A673 (cell line): ENCODE measurements at places on chromosomes 4 and X. TPM values are rescaled to one million over a fixed set of nuclear protein-coding genes. Genes with fewer than 3 reads are reported as not detected.
A peak's percentile ranks its signal among the peaks of the same experiment; 100 is the strongest.

DNA sequence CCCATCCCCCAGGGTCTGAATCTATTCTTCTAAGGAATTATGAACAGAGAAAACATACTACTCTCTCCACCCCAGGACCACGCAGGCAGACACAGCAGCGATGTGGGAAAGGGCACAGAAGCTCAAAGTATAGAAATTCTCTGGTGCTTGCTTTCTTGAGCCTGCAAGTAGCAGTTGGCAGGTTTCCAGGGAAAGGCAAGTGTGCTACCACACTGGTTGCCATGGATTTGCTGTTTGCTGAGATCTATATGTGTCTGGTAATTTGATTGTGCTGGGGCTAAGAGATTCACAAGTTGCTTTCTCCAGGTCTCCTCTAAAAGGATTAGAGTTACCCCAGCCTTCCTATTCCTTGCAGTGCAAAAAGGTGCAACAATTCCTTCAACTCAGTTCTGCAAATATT lies 83.1 kb downstream of the GUCY2F start:
- no peak overlapping the region for H3K27ac ChIP-seq
- peak; percentile 21 for DNase-seq
- H3K4me3 ChIP-seq: no peak overlapping the region
- H3K36me3 ChIP-seq: no peaks in the 10 kb centered on the region
- H3K27me3 ChIP-seq: peaks cover 3% of the 10 kb centered on the region

DNA sequence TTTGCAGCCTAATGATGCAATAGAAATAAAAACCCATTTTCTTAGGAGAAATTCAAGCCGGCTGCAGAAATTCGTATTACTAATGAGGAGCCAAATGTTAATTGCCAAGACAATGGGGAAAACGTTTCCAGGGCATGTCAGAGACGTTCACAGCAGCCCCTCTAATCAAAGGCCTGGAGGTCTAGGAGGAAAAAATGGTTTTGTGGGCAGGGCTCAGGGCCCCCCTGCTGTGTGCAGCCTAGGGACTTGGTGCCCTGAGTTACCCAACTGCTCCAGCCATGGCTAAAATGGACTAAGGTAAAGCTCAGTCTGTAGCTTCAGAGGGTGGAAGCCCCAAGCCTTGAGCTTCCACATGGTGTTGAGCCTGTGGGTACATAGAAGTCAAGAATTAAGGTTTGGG lies 461.4 kb downstream of the FAT4 start:
- H3K4me1 ChIP-seq: no peaks in the 10 kb centered on the region
- no peaks in the 10 kb centered on the region for H3K36me3 ChIP-seq
- no peak overlapping the region for H3K4me3 ChIP-seq
- H3K27me3 ChIP-seq: no peaks in the 10 kb centered on the region
- no peak for DNase-seq

DNA sequence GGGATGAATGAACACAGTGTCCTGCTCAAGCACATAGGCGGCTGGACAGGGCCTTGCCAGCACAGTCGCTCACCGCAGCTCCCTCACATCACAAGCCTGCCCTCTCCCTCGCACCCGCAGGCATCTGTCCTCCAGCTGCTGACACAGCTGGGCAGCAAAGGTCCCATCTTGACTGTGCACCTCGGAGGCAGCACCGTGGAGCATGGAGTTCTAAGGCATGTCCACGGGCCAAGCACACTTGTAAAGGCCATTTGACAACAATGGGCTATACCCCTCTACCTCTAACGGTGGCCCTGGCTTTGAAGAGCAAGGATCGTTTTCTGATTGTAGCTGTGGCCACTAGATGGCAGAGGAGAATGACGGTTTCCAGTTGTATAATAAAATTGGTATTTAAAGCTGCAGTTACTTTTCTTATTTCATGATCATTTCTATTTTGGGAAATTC lies 53.8 kb downstream of the APLN start:
- no peak overlapping the region for H3K4me3 ChIP-seq
- H3K27me3 ChIP-seq: no peaks in the 10 kb centered on the region
- H3K27ac ChIP-seq: no peak overlapping the region
- DNase-seq: peak; percentile 38
- no peaks in the 10 kb centered on the region for H3K36me3 ChIP-seq

GRCh38 chr4:123092586-123092985 lies 170.2 kb upstream of the NUDT6 start:
- no peak overlapping the region for H3K27ac ChIP-seq
- peaks cover 11% of the 10 kb centered on the region for H3K36me3 ChIP-seq
- H3K4me1 ChIP-seq: peaks cover 9% of the 10 kb centered on the region
- no peak overlapping the region for H3K4me3 ChIP-seq
- DNase-seq: no peak

GRCh38 chr4:85398276-85398675 lies 76.7 kb upstream of the ARHGAP24 start:
- no peaks in the 10 kb centered on the region for H3K4me1 ChIP-seq
- H3K27ac ChIP-seq: no peak overlapping the region
- H3K4me3 ChIP-seq: no peak overlapping the region
- H3K36me3 ChIP-seq: no peaks in the 10 kb centered on the region
- DNase-seq: no peak
- H3K27me3 ChIP-seq: no peaks in the 10 kb centered on the region

DNA sequence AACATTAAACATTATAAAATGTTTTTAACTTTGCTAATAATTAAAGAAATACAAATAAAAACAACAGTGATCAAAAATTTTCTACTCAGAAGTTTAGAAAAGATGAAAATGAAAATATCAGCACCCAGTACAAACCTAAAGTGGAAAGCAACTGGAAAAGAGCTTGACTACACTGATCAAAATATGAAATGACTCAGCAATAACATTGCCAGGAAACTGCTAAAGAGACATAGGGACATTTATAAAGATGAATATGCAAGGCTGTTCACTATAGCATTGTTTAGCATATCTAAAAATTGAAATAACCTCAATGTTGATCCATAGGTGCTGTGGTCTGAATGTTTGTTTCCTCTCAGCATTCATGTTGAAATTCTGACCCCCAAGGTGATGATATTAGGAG lies 88.5 kb upstream of the NOCT start:
- no peak overlapping the region for H3K27ac ChIP-seq
- no peak overlapping the region for H3K4me3 ChIP-seq
- no peaks in the 10 kb centered on the region for H3K27me3 ChIP-seq
- no peak for DNase-seq
- H3K36me3 ChIP-seq: no peaks in the 10 kb centered on the region
- no peaks in the 10 kb centered on the region for H3K4me1 ChIP-seq

GRCh38 chr4:137531986-137532868 lies at the start of gene PCDH18:
PCDH18 (minus strand) TSS chr4:137532494; CDS start chr4:137532088, 406 bp downstream.
- no peaks in the 10 kb centered on the region for H3K27me3 ChIP-seq
- DNase-seq: peak; percentile 97
- peak within 1 kb of the TSS; percentile 62 for H3K4me3 ChIP-seq
- H3K4me1 ChIP-seq: peaks cover 22% of the 10 kb centered on the region
- peak within 1 kb of the TSS; percentile 60 for H3K27ac ChIP-seq

DNA sequence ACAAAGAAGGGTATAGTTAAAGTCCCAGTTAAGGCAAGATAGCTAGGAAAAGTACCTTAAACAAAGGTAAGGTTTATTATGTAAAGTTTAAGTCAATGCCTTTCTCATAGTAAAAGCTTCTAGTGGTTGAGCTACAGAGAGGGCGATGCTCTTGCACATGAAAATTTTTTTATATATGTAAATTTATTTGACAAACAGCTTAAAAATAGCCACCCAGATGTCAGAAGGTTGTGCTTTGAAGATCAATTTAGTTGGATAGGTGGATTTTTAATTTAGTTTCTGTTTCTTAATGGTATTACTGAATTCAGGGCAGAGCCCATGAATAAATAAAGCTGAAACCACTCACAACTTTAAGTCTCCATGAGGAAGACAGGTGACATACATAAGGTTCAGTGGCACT lies 29.4 kb upstream of the PPP1R2C start:
- no peaks in the 10 kb centered on the region for H3K36me3 ChIP-seq
- no peak overlapping the region for H3K27ac ChIP-seq
- H3K27me3 ChIP-seq: no peaks in the 10 kb centered on the region
- no peaks in the 10 kb centered on the region for H3K4me1 ChIP-seq
- H3K4me3 ChIP-seq: no peak overlapping the region

GRCh38 chrX:150525061-150525919 lies 43.1 kb upstream of the MTM1 start:
- no peaks in the 10 kb centered on the region for H3K4me1 ChIP-seq
- no peak for DNase-seq
- no peaks in the 10 kb centered on the region for H3K36me3 ChIP-seq
- no peak overlapping the region for H3K27ac ChIP-seq

GRCh38 chr4:181509073-181509472 lies 734.1 kb upstream of the TENM3 start:
- peaks cover 92% of the 10 kb centered on the region for H3K27me3 ChIP-seq
- no peaks in the 10 kb centered on the region for H3K36me3 ChIP-seq
- DNase-seq: no peak
- no peak overlapping the region for H3K4me3 ChIP-seq
- no peak overlapping the region for H3K27ac ChIP-seq
- no peaks in the 10 kb centered on the region for H3K4me1 ChIP-seq

NEXMIF gene
- 0.28 and 0.31 TPM in 2 replicates for total RNA-seq

GYG2 gene
- total RNA-seq: 39.8 and 59.7 TPM in 2 replicates

IGSF1 gene
- total RNA-seq: not detected in 2 replicates

IL21 gene
- not detected in 2 replicates for total RNA-seq

GATA1 gene
- not detected in 2 replicates for total RNA-seq
